Activated B cell treated with CpG ODN at 0.5 μM for 24 hours (primary cell): ENCODE measurements at places on chromosomes 12 and 14.

DNA sequence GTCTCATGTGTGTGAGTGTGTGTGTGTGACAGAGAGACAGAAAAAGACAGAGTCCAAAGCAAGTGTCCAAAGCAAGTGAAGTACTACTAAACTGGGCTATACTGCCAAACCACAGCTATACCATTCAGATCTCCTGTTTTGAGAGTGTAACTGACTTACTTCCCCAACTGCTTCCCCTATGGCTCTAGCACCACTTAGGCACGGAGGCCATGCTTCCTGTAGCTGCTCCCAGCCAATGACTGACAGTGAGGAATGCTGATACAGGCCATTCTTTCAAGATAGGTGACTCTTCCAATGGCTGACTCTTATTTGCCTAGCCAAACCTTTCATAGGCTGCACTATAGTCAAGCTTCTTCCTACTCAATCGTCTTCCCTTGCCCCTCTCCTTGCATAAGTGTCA is 393.2 kb downstream of the BCAT1 start:
- DNase-seq = no peak

- no peak for DNase-seq
Measured at GRCh38 chr14:64573109-64573508, 23.3 kb downstream of the PPP1R36 start.

DNA sequence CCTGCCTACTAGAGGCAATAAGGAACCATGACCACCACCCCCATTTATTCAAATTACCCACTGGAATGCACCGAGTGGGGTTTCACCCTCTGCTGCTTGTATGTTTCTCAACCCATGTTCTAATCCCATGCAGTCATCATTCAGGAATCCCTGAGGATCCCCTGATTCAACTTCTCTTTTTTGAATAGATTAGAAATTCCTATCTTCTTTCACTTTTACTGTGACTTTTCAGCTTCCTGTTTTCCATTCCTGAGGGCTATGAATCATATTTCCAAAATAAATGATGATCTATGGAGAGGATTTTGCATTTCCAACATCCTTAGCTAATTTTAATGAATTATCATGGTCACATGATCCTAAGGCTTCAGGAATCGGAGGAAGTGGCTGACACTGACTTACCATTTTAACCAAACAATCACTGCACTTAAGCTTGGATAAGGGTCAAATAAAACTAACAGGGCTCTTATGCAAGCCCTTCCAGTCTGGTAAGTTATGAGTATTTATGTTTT is 19.4 kb upstream of the P2RX4 start:
- DNase-seq = no peak

GRCh38 chr12:47988073-47989022 is 15.9 kb downstream of the COL2A1 start:
- DNase-seq = peak; percentile 11

DNA sequence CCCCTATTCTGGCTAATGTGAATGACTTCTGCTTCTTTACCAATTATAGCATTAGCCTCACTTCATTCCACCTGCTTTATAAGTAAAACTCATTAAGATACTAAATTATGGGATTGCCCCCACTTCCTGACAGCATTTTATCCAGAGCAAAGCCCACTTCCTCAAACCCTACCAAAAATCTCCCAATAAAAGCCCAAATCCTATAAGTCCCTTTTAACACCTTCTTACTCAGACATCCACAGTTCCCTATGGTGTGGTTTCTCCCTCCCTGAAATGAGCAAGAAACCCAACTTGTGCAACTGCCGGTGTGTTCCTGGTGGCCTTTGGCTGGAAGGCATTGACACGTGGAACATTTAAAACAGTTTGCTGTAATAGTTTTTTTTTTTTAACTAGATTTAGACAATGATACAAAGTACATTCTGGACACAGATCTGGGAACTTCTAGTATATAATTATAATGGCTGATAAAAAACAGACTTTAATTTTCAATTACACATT is 53.1 kb downstream of the BRMS1L start:
- no peak for DNase-seq

- no peak for DNase-seq
Measured at GRCh38 chr12:54525383-54525782, 24.0 kb upstream of the PDE1B start.

GRCh38 chr14:60357551-60358149 is 108.6 kb downstream of the PPM1A start:
- DNase-seq = no peak

GRCh38 chr14:21215130-21215878 is 53.9 kb downstream of the HNRNPC start:
- DNase-seq = no peak

DNA sequence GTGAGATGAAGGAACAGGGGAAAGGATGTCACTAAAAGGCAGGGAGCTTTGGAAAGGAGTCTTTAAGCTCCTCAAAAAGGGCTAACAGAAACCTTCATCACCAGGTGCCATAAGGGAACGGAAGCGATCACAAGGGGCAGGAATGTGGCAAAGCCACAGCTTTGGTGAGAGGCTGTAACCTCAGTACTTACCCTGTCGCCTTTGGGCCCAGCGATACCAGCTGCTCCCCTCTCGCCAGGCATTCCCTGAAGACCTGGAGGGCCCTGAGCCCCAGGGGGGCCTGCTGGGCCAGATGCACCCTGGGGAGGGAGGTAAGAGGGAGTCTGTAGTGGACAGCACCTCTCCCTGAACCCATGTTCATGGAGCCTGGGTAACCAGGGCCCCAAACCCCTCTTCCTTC is 18.9 kb downstream of the TMEM106C start:
- peak; percentile 7 for DNase-seq

DNA sequence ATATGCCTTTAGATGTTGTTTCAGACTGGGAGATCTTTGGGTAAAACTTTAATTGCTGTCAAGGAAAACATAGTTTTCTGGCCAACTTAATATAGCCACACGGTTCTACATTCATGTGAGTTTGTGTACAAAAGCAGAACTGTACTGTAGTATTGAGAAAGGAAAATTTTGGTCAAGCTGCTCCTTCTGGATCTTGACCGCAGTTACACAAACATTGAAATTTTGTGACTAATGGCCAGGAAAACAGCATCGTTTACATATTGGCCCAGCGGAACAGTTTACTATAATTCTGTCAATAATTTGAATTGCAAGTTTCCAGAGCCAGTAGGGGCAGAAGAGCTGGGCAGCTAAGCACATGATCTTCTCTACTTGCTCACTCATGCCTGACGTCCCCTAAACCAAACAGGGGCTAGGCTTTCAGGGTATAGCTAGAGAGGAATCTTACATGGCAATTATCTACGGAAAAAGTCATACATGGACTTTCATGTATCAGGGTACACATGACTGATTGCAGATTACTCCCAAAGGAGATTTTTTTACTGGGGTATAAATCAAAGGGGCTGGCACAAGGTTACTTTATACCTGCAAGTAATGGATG is 11.4 kb upstream of the ART4 start:
- no peak for DNase-seq

GRCh38 chr14:71668186-71668912 is 263.9 kb upstream of the RGS6 start:
- DNase-seq = no peak

- DNase-seq = no peak
Measured at GRCh38 chr14:21346532-21347135, 37.2 kb downstream of the SUPT16H start.

DNA sequence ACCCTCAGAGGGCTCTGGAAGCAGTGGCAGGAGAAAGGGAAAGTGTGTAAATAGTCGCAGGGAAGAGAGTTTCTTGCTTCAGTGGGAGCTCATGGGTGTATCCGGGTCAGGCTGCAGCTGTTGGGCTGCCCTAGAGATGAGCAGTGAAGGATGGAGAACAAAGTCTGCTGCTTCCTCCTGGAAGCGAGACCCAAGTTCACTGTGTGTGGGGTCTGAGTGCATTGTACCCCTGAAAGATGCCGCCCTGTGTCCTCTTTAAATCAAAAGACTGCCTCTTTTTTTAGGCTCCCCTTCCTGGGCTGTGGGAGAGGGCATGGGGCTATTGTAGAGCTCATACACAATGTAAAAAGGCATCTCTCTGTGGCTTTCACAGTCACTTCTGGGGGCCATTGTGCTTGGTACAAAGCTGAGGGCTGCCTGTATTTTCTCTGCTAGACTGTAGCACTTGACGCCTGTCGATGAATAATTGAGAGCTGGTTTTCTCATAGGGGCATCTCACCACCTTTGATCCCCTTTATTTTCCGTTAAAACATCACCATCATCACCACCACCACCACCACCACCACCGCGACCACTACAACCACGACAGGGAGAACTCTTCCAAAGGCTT is 16.7 kb downstream of the CHST11 start:
- no peak for DNase-seq

DNA sequence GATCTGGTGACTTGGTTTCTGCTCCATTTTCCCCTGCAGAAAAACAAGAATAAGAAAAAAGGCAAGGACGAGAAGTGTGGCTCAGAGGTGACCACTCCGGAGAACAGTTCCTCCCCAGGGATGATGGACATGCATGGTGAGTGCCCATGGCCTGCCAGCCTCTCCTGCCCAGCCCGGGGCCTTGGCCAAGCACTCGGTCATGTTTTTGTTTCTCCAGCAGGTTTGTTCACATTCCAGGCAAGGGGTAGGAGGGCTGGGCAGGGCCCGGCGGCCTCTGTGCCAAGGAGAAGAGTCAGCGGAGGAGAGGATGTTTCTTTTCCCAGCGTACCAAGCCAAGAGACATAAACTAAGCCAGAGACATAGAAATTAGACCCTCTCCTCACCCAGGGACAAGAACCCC is 13.6 kb downstream of the BCL7A start:
- no peak for DNase-seq

- no peak for DNase-seq
Measured at GRCh38 chr14:32808644-32809043, 130.0 kb upstream of the NPAS3 start.

DNA sequence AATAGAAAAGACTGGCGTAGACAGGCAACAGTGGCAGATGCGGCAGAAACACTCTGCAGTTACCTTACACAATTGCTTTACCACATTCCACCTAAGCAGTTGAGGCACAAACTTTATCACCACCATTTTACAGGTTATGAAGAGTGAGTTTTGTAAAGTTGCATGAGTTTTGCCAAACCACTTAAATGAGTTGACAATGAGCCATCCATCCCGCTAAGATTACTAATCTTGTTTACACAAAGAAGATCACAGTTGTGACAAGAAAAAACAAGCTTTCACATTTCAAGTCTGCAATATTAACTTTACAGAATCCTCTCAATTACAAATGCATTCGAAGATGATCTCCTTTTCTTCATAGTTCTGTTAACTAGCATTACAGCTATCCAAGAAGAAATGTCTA is 1.8 kb downstream of the TMCC3 start:
- no peak for DNase-seq

DNA sequence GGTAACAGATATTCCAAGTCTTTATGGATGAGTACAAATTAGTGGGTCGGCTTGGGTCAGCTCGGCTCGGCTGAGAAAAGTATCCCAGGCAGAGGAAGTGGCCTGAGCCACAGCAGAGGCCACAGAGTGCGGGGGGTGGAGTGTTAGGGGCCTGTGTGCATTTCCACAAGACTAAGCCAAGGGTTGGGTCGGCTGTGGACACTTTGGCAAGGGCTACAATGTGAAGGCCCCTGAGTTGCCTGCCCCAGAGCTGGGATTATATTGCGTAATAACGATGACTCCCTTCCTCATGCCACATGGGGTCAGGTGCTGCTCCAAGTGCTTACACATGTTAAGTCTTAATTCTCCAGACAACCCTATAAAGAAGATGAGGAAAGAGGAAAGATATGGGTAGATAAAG is 11.4 kb downstream of the EVL start:
- DNase-seq = no peak

DNA sequence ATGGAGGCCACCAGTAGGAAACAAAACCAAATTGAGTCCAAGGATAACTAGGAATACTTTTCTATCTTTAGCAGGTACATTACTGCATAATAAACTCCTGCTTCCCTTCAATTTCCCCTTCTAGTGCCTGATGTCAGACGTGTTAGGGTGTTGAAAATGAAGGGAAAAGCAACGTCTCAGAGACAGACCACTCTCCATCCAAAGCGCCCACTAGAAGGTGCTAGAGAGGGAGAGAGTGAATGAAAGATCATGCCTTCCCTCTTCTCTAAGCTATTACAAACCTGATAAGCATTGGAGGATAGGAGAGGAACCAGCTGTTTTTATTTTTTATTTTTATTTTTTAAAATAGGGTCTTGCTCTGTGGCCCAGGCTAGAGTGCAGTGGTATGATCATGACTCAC is 64.1 kb downstream of the ZNF641 start:
- DNase-seq = no peak

DNA sequence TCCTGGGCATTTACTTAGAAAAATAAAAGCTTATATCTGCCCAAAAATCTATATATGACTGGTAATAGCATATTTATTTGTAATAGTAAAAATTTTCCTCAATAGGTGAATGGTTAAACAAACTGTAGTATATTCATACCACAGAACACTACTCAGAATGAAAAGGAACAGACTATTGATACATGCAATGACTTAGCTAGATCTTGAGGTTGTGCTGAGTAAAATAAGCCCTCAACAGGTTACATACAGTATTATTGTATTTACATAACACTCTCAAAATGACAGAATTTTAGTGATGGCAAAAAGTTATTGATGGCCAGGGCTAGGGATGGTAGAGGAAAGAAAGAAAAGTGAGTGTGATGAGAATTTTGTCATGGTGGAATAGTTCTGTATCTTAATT is 178.4 kb downstream of the BMP4 start:
- DNase-seq = no peak

- no peak for DNase-seq
Measured at GRCh38 chr12:105067511-105068031, 16.7 kb downstream of the ALDH1L2 start.

- DNase-seq = no peak
Measured at GRCh38 chr14:61218157-61218556, 63.0 kb downstream of the TMEM30B start.

GRCh38 chr12:104722601-104723534 is 235.2 kb downstream of the SLC41A2 start:
- no peak for DNase-seq

- no peak for DNase-seq
Measured at GRCh38 chr14:32078023-32078857, 1.1 kb downstream of the ARHGAP5 start.

DNA sequence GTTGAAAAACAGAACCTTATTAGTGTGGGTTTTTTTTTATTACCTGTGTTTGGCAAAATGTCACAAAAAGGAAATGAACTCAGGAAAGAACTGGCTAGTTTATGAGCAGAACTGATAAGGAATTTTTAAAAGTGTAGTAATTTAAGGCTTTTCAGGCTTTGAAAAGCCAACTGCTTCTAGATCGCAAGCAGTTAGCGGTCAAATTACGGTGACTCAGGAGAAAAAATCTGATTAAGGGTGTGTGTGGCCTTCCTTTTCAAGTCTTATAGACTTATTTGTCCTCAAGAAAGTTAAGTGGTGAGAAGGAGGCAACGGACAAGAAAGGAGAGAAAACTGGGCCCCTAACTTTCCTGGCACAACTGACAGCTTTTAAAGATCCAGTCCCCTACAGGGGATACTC is 33.4 kb downstream of the PDZRN4 start:
- DNase-seq = no peak
